ENCODE measurements at places on chromosomes 7 and 10.

GRCh38 chr7:5635006-5635405, 146.5 kb downstream of the RNF216 start:
- peak; percentile 70 for DNase-seq

DNA sequence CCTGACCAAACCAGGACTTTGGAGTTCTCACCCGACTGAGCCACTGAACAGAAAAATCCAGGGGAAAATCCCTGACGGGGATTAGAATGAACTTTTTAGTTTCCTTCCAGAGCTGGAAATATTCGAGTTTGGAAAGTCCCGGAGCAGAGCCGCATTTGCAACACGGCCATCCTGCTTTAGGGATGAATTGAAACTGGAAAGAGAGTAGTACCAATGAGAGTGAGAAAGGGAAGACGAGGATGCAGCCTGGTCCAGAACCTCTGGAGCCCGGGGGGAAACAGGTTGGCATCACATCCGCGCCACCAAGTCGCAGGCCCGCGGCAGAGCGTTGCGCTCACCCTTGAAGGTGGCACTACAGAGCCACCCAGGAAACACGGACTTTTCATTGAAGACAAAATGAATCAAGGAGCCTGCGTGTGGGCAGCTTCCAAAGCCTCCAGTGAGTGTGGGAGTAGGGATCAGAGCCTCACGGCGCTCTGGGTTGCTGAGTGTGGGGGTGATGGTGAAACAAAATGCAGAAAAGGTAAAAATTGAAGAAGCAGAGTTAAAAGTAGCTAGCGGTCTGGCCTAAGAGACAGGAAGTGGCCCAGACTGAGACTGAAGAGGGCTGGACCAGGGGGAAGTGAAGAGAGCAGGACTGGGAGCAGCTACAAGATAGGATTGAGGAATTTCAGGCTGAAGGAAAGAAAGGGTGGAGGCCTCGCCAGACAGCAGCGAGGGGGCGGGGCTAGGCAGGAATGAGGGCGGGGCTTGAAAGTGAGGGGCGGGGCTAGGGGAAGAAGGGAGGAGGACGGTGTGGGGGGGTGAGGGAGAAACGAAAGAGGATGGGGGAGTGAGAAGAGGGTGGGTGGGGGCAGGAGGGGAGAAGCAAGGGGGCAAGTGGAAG, 1.8 kb downstream of the SMURF1 start:
- DNase-seq = peak; percentile 69

DNA sequence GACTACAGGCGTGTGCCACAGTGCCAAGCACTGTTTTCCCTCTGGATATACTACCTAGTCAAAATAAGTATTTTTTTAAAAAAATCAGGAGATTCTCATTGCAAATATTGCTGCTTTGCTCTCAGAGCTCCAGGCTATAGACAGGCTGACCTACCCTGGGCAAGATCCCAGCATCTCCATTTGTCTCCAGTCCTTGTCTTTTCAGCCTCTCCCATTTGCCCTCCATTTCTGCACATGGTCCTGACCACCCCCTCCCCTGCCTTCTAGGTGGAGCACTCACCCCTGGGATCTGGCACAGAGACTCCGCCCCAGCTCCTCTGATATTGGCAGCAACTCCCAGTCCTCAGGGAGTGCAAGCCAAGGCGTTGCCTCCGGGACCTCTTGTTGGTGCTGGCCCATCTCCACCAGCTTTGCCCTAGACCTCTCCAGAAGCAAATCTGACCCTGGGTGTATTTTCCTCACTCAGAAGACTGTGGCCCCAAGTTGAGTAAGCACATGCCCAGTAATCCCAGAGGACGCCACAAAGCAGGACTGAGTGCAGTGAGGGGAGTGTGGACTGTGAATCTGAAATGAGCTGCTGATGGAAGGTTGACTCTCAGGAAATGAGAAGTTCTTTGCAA, 120.6 kb downstream of the MTPAP start:
- DNase-seq = no peak

DNA sequence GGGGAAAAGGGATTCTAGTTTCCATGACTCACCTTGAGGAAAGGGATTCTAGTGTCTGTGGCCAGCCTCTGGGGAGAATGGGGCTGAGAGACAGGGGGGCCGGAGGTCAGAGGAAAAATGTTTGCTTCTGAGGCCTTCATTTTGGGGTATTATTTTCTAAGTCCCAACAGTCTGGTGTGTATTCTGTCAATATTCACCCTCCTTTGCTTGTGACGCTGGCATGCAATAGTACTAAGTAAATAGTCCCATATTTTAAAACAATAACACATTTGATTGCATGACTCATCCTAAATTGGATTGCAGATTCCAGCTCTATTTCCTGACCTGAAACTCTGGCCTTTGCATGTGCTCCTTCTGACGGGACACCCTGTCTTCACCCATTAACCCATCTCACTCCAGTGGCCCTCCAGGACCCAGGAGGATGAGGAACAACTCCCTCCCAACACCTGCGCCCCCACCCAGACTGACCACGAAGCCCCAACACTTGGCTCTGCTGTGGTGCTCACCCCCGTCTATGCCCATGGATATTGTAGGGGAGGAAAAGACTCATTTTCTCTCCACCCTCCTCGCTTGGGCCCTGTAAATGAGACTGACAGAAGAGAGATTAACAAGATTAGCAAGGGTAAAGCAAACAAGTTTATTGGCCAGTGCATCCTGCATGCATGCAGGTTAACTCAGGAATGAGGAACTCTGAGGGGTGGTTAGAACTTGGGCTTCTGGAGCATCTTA, 495.6 kb upstream of the KLF6 start:
- no peak for DNase-seq

DNA sequence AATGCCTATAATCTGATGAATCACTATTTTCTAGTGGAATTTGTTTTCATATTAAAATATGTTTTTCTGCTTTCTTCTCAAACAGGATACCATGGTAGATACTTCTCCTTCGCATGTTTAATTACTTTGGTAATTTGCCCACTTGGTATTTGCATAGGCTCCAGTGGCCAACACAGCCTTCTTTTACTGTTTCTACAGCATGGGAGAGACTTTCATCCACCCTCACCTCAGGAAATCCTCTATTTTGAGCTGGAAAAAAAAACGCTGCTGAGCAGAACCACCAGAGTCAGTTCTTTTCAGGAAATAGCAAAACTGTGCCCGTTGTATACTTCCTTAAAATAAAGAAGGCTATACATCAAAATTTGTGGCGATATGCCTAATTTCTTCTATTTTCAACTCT, 213.3 kb downstream of the MDFIC start:
- peak; percentile 38 for DNase-seq

DNA sequence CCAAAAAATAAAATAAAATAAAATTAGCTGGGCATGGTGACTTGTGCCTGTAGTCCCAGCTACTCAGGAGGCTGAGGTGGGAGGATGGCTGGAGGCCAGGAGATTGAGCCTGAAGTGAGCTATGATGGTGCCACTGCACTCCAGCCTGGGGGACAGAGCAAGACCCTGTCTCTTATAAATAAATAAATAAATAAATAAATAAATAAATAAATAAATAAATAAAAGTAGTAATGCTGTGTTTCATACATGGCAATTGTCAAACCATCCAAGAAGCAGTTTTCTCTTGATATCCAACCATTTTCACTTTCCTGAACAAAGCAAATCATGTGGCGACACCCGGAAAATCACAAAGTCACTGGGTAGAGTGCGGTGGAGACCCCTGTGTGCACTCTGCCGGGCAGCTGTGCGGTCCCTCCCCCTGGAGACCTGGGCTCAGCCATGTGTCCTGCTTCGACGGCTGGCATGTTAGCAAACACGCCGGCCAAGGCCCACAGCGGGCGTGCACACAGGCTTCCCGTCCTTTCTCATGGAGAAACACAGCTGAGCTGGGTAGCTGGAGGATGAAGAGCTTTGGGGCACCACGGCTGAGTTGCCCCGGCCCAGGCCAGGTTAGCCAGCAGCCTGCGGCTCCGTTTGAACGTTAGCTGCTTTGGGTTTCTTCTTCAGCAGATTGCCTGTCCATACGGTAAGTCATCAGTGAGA, 22.3 kb upstream of the RNF32 start:
- no peak for DNase-seq

- peak; percentile 95 for DNase-seq
Observed at GRCh38 chr7:601595-602340, 82.1 kb upstream of the PDGFA start.

DNA sequence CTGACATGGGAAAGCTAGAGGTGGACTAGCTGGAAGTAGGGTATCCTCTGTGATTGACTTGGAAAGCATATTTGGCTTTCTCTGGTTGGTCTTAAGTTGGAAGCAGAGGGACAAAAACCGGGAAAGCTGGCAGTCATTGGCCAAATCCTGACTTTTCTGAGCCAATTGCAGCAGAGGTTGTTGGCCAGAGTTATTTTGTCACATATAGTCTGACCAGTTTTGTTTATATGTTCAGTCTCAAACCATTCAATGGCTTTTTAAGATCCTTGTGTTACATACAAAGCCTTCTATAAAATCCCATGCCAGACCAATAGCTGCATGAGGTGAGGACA, 6.3 kb downstream of the CFAP69 start:
- DNase-seq = no peak

DNA sequence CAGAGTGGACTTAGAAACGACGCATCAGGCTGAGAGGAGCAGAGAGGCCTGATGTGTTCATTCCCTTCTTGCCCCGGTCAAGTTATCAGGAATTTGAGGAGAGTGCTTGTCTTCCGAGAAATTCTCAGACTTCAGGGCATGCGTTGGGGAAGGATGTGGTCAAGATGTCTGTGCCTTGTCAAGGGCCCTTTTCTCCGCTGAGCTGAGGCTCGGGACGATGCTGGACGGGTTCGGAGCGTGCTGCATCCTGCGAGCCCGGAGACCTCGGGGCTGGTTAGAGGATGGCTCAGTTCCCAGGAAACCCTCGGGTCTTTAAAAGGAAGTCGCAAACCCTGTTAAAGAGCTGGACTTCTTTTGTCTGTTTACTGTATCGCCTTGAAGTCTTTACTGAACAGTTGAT, 325.4 kb downstream of the ADARB2 start:
- DNase-seq = no peak

DNA sequence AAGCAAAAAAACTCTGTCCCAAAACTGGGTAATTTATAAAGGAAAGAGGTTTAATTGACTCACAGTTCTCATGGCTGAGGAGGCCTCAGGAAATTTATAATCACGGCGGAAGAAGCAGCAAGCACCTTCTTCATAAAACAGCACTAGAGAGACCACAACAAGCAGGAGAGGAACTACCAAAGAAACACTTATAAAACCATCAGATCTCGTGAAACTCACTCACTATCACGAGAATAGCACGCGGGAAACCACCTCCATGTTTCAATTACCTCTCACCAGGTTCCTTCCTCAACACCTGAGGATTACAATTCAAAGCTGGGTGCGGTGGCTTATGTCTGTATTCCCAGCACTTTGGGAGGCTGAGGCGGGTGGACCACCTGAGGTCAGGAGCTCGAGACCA, 48.5 kb downstream of the PDIA4 start:
- no peak for DNase-seq

DNA sequence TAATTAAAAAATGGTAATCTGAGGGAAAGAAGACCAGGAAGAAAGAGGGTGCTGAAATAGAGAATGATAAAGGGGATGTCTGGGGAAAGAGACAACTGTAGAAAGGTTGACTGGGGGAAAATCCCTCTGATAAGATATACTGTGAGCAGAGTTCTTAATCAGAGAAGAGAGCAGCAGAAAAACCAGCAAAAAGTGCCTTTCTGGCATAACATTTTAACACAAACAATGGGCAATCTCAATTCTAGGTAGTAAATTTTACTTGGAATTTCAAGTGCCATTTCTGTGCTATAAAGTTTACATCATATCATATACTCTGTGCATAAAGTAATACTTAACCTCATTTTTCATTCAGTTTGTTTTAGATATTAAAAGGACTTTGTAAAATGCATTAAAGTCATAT, 251.9 kb upstream of the HGF start:
- no peak for DNase-seq

- DNase-seq = peak; percentile 52
Observed at GRCh38 chr7:107725138-107725740, 18.7 kb upstream of the CBLL1 start.

- DNase-seq = no peak
Observed at GRCh38 chr7:149295481-149295850, 33.5 kb downstream of the ZNF783 start.

DNA sequence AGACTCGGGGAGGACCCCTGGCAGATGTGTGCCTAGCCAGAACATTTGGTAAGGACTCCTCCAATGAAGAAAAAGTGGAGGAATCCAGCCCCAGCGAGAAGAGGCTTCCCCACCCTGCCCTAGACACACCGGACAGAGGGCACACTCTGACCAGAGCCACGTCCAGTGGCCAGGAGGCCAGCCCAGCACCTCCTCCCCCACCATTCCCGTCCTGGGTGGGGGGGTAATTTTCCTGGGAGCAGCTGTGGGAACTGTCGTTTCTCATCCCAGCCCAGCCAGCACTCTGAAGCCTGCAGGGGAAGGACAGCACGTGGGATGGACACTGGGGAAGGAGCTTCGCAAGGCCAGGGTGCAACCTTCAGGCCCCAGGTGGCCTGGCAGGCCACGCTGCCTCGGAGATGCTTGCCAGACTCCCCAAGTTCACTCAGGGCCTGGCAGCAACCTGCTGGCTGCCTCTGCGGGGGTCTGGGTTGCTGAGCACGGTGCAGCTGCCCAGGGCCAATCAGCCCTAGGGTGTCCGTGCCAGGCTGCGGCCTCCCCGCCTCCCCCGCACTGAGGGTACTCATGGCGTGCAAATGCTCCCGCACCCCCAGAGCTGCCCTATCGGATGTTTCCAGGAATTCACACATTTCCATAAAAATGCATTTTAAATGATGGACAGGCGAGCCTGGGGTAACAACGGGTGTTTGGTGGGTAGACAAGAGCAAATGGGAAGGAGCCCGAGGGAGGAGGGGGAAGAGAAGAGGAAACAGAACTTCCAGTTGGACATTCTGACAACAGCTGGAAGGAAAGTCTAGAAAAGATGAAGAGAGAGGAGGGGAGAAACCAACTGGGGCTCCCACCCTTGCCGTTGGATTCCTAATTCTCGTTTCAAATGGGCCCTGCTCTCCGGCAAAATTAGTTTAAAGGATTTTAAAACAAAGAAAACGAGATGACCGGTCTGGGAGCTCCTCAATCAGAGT, 1.9 kb upstream of the EN2 start:
- no peak for DNase-seq

DNA sequence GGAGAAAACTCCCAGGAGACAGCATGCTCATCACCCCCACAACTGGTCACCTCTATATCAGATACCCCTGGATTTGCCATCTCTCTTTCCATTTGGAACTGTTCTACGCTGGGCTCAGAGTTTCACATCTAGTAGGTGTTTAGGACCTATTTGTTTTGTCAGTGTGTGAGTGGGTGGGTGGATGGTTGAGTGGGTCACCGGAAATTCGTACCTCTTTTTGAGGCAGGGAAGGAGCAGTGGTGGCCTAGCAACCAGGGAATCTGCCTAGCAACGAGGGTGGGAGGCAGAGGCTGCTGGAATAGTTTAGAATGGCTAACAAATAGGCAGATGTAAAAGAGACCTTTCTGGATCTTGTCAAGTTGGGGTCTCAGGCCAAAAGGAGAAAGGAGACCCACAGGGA, 23.2 kb upstream of the SLF2 start:
- DNase-seq = no peak

DNA sequence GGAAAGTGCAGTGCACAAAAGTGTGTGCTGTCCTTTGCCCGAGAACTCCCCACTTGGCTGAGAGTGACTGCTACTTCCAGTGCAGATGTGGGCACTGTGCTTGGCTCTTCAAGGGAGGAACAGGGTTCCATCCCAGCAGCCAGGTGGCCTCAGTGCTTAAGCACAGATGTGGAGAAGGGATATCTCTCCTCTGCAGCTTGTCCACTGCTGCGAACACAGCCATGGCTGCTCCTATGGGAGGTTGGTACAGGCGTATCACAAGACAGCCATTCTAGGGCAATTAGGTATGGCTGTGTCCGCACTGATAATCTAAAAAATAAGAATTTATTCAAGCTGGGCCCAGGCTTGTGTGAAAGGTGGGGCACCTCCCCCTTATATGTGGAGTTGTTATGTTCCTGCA, 66.6 kb downstream of the GLCCI1 start:
- DNase-seq = no peak

All from suppressor macrophage treated with lipopolysaccharide for 1 hour (primary cell).